ENCODE measurements at places on chromosomes 12 and 14. TPM values are rescaled to one million over a fixed set of nuclear protein-coding genes. Genes with fewer than 3 reads are reported as not detected.
A peak's percentile ranks its signal among the peaks of the same experiment; 100 is the strongest.

The ACSS3 gene
- not detected for total RNA-seq

The FAM234B gene
- 5.6 TPM for total RNA-seq

DNA sequence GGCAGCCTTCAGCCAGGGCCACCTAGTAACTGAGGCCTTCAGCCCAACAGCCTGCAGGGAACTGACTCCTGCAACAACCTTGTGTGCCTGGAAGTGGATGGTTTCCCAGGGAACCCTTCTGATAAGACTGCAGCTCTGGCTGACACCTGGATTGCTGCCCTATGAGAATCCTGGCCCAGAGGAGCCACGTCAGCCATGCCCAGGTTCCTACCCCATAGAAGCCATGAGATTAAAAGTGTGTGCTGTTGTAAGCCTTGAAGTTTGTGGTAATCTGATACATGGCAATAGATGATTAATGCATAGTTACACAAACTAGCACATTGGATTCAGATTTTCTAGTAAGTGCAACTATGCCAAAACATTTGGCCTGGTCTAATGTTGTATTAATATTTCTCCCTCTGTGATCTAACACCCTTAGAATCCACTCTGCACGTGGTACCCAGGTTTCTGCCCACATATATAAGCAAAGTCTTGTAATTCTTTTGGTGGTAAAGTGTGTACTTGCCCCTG lies 64.8 kb upstream of the BEGAIN start:
- no peak for DNase-seq

GRCh38 chr14:87901236-87901635 lies 91.7 kb downstream of the GALC start:
- no peak for DNase-seq

DNA sequence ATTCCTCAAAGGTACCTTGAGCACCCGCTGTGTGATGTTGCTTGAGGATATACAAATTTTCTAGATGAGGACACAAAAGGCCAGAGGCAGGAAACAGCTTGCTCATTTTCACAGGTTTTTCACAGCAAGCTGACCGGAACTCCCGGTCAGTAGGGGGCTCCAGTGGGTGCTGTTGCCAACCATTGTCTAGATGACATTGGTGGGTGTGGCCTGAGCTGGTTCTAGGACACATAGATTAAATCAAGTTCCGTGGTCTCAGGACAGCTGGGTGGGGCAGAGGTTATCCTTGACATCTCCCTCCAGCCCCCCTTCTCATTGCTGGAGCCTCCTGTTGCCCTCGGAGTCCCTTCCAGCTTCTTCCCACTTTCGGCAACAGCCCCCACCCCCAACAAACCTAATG lies 153.6 kb upstream of the FKBP4 start:
- DNase-seq, result no peak

DNA sequence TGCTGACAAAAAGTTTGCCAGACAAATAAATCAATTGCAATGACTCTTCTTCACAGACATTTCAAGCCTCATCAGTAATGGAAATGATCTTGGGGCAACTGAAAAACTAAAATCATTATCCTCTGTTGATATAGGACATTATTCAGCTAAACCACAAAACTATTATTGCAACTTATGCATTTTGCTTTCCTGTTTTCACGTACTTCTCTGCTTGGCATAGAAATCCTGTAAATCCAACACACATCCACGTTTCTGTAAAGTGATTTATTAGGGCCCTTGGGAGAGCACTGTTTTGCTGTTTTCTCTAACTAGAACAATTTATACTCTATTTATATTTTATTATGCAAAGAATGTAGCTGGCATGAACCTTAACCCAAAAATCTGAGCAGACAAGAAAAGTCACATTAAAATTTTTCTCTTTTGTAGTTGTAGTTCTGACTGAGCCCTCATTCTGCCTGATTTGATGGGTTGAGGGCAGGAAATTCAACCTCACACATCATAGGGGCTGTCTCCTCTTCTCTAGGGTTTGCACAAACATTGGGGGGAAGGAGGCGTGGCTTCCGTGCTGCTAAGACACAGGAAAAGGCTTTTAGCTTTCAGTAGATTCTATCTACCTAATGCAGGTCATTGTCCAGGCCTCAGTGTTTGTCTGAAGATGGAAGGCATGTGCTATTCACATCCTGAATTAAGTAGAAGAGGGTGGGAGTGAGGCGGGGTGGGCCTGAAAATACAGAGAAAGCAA lies 11.5 kb upstream of the NUP107 start:
- DNase-seq, result peak; percentile 41

GRCh38 chr14:93536945-93537344 lies 106.2 kb downstream of the UNC79 start:
- DNase-seq, result no peak

GRCh38 chr14:77641534-77642341 lies 25.3 kb upstream of the SPTLC2 start:
- DNase-seq, result no peak

DNA sequence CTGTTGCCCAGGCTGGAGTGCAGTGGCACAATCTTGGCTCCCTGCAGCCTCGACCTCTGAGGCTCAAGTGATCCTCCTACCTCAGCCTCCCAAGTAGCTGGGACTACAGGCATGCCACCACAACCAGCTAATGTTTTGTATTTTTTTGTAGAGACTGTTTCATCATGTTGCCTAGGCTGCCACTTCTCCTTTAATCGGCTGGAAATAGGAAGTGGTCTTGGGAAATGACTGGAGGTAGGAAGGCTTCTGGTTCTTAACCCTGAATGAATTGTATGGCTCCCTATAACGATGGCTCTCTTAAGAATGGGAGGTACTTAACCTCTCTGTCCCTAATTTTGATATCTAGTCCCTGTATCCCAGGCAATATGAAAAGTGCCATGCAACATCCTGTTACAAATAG lies 113.9 kb upstream of the USP15 start:
- DNase-seq, result no peak

- DNase-seq, result peak; percentile 42
These were observed 88.3 kb downstream of the KIF26A start for GRCh38 chr14:104226421-104227383.

Measured in OCI-LY7 (cell line).